NCI-H2029 (cell line): ENCODE measurements at places on chromosomes 7 and 10.

GRCh38 chr7:105782391-105783042 is 93.9 kb downstream of the ATXN7L1 start:
- no peak for DNase-seq

GRCh38 chr10:78549140-78549935 is 515.7 kb downstream of the RPS24 start:
- DNase-seq, result peak; percentile 58

DNA sequence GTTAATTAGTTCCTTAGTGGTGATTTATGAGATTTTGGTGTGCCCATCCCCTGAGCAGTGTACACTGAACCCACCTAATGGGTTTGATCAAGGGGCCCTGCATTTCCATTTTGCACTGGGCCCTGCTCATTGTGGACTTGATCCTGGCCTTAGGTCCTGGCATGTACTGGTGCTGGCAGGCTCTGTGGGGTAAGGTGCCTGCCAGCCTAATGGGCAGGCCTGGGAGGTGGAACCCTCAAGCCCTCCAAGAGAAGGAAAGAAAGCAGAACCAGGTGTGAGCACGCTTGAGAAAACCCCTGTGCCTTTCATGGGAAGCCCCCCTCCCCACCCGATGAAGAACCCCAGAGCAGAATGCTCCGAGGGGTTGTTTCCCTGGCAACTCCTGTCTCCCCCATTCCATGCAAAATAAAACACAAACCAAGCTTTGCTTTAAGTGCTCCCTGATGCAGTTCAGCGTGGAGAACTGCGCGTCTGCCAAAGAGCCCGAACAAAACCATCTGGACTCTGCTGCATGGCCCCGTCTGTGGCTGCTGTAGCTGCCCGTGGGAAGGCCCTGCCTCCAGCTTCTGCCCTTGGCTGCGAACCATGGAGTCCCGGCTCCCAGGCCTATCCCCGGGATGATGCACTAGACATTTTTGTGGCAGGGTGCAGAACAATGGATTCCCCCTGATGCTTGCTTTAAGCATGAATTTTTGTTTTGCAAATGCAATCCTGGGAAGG is 123.3 kb downstream of the PRPF18 start:
- no peak for DNase-seq

- no peak for DNase-seq
These were observed 19.7 kb downstream of the KPNA7 start for GRCh38 chr7:99188221-99188620.
